ENCODE measurements at places on chromosomes 3 and 15.

DNA sequence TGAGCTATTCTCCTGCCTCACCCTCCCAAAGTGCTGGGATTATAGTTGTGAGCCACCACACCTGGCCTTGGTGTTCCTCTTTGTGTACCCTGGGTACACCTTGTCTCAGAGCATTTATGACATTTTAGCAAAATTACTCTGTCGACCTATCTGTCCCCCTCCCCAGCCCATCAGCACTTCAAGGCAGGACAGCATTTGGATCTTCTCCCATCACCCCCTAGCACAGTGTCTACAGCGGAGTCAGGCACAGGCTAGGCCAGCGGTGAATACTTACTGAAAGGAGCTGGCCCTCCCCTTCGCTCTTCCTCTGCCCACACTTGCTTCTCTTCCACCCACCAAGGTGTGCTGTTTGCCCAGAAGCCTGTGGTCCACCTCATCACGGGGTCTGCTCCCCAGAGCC is 20.4 kb upstream of the CLK3 start:
- DNase-seq: no peak

DNA sequence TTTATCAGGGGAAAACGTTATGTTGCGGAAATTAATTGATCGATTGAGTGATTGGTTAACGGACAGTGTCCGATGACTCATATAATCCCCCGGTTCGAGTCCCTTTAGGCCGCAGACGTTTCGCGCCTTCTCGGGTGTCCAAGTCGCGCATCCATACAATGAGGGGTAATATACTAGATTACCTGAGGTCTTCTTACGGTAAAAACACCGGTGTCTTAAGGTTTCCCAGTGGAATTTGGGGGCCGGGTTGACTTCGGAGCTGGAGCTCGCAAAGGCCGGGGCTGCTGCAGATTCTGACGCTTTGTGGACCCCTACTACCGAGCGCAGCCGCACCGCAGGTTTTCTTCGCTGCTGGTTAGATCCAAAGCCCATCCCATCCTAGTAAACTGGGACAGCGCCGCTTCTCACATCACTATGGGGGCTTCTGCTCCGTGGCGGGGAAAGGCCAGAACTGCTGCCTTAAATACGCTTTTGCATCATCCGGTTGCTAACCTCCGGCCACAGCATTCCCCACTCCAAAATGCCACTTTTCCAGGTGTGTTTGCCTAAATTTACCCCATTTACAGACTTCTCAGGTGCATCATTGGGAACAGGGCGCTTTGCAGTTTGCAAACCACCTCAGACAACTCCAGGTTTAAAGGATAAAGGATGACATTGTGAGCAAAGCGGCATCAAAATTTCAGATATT is 858 bp upstream of the SACM1L start:
- no peak for DNase-seq

DNA sequence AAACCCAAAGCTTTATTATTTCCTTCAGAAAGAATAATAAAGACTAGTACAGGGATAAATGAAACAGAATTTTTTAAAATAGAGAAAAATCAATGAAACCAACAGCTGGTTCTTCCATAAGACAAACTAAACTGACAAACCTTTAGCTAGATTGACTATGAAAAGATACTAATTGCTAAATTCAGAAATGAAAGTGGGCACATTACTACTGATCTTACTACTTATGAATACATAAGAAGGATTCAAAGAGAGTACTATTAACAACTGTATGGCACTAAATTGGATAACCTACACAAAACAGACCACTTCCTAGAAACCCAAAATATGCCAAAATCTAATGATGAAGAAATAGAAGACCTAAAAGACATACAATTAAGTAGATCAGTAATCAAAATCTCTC is 278.2 kb downstream of the ISL2 start:
- DNase-seq: no peak

DNA sequence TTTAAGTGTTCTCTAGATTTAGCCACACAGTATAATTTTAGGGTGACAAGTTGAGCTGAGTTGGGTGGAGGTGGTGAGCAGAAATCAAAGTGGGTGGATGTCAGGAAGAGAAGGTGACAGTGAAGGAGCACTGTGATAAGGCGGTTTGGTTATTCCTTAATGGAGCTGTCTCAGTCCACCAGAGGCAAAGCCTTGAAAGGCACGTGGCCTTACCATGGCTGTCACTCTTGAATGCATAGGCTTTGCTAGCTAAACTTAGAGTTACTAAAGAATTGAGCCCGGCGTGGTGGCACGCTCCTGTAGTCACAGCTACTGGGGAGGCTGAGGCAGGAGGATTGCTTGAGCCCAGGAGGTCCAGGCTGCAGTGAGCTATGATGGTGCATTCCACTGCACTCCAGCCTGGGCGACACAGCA is 560 bp upstream of the TTLL13 start:
- DNase-seq: no peak

DNA sequence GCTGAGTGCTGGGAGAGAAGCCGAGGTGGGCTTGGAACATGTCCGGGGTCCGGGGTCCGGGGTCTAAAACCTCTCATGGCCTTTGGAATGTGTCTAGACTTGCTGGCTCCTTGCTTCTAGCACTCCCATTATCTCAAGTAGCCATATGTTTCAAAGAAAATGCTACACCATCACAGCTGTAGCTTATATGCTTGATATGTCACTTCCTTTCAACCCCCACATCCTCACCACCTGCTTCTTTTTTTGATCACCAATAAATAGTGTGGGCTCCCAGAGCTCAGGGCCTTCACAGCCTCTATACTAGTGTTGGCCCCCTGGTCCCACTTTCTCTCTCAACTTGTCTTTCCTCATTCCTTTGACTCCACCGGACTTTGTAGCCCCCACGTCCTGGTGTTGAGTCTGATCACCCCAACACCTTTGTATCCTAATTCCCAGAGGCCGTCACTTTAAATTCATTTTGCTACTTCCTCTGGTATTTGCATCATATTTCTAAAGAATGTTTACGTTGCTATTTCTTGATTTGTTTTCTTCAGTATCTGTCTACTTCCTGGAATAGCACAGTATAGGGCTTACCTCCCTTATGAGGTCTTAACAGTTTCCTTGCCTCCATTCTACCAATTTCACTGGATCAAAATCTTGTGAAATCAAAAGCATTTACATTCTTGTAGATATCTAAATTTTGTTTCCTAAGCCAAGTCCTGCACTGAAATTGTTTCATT is 71.9 kb upstream of the CHRNB4 start:
- DNase-seq: no peak

GRCh38 chr15:48145923-48146322 is 25.1 kb downstream of the SLC24A5 start:
- DNase-seq: no peak

All from skeletal muscle cell (primary cell).